ENCODE measurements at places on chromosomes 1 and 21.

DNA sequence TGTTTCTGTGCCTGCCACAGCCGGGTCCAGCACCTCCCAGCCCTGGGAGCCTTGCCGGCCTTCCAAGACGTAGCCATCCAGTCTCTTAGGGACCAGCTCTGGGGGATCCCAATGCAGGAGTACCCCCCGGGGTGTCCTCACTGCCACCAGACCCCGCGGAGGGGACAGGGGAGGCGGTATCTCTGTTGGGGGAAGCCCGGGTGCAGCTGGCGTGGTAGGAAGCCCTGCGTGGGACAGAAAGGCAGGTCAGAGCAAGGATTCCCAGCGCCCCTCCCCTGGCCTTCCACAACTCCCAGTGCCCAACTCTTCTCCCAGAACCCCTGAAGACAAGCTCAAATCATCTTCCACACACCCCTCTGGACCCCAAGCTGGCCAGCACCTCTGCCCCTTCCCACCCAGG, 4.9 kb upstream of the TAGLN2 start:
- H3K27ac ChIP-seq = no peak overlapping the region
- no peak for DNase-seq
- peaks cover 3% of the 10 kb centered on the region for H3K36me3 ChIP-seq
- no peaks in the 10 kb centered on the region for H3K27me3 ChIP-seq
- H3K4me1 ChIP-seq = peaks cover 52% of the 10 kb centered on the region

DNA sequence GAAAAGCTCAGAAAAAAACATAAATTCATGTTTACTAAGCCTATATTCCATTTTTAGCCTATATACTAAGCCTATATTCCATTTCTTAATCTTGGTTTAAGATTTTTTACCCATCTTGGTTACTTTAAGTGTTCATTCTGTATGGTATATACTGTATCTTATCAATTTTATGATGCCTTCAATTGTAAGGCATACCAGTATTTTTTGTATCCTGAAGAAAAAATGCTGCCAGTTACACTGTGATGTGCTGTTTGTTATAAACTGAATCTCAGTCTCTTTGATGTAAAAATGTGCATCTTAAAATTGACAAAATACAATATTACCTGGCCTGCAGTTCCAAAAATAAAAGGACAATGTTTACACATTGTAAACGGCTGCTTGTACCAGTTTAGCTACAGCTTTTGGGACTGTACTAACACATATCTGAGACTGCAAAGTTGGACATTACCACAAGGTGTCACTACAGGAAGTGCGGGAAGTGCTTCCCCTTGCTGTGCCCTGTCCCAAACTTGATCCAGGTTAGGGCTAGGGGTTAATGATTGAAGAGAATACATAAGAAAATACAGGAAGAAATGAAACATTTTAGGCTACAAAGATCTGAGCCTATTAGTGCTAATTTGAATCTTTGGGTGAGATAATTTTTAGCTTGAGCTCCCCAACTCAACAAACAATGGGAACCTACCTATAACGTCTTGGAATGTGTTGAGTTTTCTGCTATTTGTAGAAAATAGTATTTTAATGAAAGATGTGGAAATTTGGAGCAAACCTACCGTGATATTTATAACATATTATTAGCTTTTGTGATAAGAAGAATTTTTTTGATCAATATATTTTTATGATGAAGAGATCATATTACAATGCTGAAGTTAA, 108.9 kb downstream of the LBR start:
- H3K27me3 ChIP-seq = no peaks in the 10 kb centered on the region
- DNase-seq = no peak
- no peak overlapping the region for H3K4me3 ChIP-seq
- no peaks in the 10 kb centered on the region for H3K36me3 ChIP-seq

GRCh38 chr1:176134666-176135065, 72.4 kb downstream of the COP1 start:
- no peak overlapping the region for H3K27ac ChIP-seq
- no peaks in the 10 kb centered on the region for H3K27me3 ChIP-seq
- peaks cover 5% of the 10 kb centered on the region for H3K36me3 ChIP-seq

GRCh38 chr1:241157435-241157834, 199.6 kb downstream of the RGS7 start:
- DNase-seq = no peak
- H3K27ac ChIP-seq = no peak overlapping the region
- no peak overlapping the region for H3K4me3 ChIP-seq
- H3K4me1 ChIP-seq = no peaks in the 10 kb centered on the region
- no peaks in the 10 kb centered on the region for H3K27me3 ChIP-seq

GRCh38 chr1:165364568-165365133, 8.1 kb upstream of the LMX1A start:
- peaks cover 15% of the 10 kb centered on the region for H3K4me1 ChIP-seq
- H3K27ac ChIP-seq = no peak overlapping the region
- DNase-seq = peak; percentile 87
- no peak overlapping the region for H3K4me3 ChIP-seq

DNA sequence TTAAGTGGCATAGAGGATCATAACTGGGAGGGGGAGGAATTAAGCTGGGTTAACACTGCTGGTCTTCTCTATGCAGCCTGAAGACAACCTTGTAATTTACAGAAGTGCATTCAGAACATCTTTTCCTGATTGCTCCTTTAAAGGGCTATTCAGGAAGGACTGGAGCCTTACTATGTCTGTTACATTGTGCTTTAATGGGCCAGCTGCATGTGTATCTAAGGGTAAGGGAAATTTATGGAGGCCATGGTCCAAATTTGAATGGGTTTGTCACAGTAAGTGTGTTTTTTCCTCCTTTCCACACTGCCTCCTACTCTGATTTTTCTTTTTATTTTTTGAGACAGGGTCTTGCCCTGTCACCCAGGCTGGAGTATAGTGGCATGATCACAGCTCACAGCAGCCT, 19.6 kb downstream of the C1orf21 start:
- no peak overlapping the region for H3K27ac ChIP-seq
- peaks cover 43% of the 10 kb centered on the region for H3K4me1 ChIP-seq
- H3K36me3 ChIP-seq = no peaks in the 10 kb centered on the region
- H3K27me3 ChIP-seq = no peaks in the 10 kb centered on the region

GRCh38 chr1:173669491-173669941, at the start of gene ANKRD45:
Gene ANKRD45, minus strand, starts transcription at chr1:173669851. Its CDS starts 10,433 bp downstream, at chr1:173659418.
- no peaks in the 10 kb centered on the region for H3K36me3 ChIP-seq
- H3K4me3 ChIP-seq = peak within 1 kb of the TSS; percentile 38
- peaks cover 28% of the 10 kb centered on the region for H3K27me3 ChIP-seq
- H3K4me1 ChIP-seq = peaks cover 5% of the 10 kb centered on the region
- H3K27ac ChIP-seq = no peak within 1 kb of the TSS

GRCh38 chr21:31408301-31409088, 64.4 kb upstream of the TIAM1 start:
- no peak for DNase-seq
- no peak overlapping the region for H3K4me3 ChIP-seq
- no peak overlapping the region for H3K27ac ChIP-seq
- no peaks in the 10 kb centered on the region for H3K4me1 ChIP-seq
- H3K36me3 ChIP-seq = no peaks in the 10 kb centered on the region
- H3K27me3 ChIP-seq = no peaks in the 10 kb centered on the region

DNA sequence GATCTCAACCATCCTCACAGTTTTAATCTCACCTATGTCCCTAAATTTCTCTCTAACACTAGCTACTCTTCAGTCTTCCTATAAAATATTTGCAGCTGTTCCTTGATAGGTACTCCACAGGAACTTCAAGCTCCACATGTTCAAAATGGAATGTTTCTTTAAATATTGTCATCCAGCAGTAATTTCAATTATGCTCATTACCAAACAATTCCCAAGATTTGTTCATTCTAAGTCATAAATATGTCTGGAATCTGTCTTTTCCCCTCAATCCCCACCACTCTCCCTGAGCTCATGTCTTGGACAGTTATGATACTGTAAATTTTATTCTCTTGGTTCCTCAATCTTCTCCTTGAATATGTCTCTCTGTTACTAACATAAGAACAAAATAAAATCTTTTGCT, 214.4 kb downstream of the NRIP1 start:
- no peaks in the 10 kb centered on the region for H3K27me3 ChIP-seq
- H3K4me1 ChIP-seq = no peaks in the 10 kb centered on the region
- no peaks in the 10 kb centered on the region for H3K36me3 ChIP-seq
- no peak overlapping the region for H3K27ac ChIP-seq
- no peak for DNase-seq

DNA sequence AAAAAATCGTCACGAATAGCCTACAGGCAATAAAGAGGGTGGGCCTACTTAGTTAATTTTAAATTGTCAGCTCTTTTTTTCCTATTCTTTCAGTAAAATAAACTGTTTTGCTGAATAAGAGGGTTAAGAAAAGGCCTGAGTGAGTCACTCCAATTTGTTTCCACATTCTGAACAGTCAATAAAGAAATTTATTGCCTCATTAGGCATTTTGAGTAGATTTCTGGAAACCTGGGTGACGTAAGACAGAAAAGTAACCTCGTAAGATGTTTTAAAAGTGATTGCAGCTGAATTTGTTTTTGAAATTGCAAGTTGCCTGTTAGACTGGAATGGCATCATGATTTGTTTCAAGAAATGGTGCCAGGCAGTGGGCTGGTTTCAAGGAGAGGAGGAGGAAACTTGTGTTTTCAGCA, 439.3 kb downstream of the USP25 start:
- peak overlapping the region; percentile 37 for H3K27ac ChIP-seq
- H3K4me3 ChIP-seq = no peak overlapping the region
- H3K27me3 ChIP-seq = no peaks in the 10 kb centered on the region
- no peak for DNase-seq

GRCh38 chr1:216314379-216315095, 108.7 kb downstream of the USH2A start:
- no peaks in the 10 kb centered on the region for H3K36me3 ChIP-seq
- no peak overlapping the region for H3K27ac ChIP-seq
- no peaks in the 10 kb centered on the region for H3K27me3 ChIP-seq
- no peak for DNase-seq
- H3K4me1 ChIP-seq = no peaks in the 10 kb centered on the region
- no peak overlapping the region for H3K4me3 ChIP-seq

DNA sequence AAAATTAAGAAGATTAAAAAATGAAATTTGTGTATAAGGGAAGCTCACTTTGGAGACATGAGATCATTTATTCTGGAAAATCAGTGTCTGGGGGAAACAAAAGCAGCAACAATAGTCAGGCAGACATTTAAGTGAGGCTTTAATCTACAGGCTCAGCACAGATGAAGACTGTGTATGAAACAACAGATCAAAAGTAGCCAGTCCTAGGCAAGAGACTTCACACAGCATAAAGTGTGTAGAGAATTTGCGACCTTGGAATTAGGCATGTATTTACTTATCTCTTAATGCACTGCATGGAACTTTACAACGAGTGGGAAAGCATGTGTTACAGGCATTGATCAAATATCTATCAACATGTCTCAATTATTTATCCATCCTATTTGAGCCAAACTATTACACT, 1099.9 kb downstream of the PLA2G4A start:
- no peaks in the 10 kb centered on the region for H3K27me3 ChIP-seq
- no peak overlapping the region for H3K4me3 ChIP-seq
- DNase-seq = no peak
- H3K27ac ChIP-seq = no peak overlapping the region
- H3K4me1 ChIP-seq = no peaks in the 10 kb centered on the region

DNA sequence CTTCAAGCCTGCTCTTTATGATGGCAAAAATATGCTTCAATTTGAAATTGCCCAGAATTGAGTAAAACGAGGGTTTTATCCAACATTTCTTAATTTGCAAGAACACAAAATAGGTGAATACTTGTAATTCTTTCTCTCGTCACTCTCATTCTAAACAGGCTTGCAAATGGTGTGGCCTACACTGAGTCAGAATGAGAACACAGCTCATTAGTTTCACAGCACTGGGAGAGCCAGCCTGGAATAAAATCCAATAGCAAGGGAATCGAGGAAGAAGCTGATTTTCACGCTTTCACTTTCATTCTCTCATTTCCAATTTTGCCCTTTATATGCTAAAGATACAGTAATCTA, 537.5 kb downstream of the LTN1 start:
- H3K27ac ChIP-seq = peak overlapping the region; percentile 3
- no peaks in the 10 kb centered on the region for H3K4me1 ChIP-seq
- H3K27me3 ChIP-seq = no peaks in the 10 kb centered on the region
- H3K36me3 ChIP-seq = no peaks in the 10 kb centered on the region
- H3K4me3 ChIP-seq = no peak overlapping the region

DNA sequence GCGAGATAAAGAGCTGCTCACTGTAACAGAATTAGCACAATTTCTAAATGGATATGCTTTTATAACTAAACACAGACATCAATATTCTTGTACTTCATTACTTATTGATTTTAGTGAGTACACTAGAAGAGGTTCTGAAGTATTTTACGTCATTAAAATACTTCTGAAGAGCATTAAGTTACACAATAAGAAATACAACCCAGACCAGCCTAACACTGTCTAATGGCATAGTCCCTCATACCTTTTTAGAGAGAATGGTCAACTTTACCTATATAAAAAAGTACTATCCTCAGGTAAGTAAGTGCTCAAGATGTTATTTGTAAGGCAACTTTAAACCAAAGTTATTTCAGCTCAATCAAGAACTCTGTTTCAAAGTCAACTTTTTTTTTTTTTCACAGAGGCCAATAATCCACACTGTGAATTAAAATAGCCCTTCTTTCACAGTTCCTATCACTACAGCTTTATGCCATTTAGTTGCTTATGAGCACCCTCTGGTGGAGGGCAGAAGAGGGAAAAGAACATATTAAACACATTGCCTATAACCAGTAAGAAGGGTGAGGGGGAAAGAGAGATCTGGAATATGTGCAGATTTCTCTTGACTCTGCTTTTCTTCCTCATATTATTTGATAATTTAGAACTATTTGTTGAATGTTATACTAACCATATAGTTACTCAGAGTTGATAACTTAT, 182.1 kb upstream of the DMRTA2 start:
- H3K4me1 ChIP-seq = peaks cover 12% of the 10 kb centered on the region
- no peak overlapping the region for H3K27ac ChIP-seq
- H3K36me3 ChIP-seq = no peaks in the 10 kb centered on the region
- DNase-seq = no peak
- H3K4me3 ChIP-seq = no peak overlapping the region

- peaks cover 30% of the 10 kb centered on the region for H3K4me1 ChIP-seq
- no peaks in the 10 kb centered on the region for H3K27me3 ChIP-seq
- peaks cover 27% of the 10 kb centered on the region for H3K36me3 ChIP-seq
- peak overlapping the region; percentile 97 for H3K4me3 ChIP-seq
- DNase-seq = peak; percentile 93
Observed at GRCh38 chr1:25232866-25233784, 823 bp upstream of the SYF2 start.

DNA sequence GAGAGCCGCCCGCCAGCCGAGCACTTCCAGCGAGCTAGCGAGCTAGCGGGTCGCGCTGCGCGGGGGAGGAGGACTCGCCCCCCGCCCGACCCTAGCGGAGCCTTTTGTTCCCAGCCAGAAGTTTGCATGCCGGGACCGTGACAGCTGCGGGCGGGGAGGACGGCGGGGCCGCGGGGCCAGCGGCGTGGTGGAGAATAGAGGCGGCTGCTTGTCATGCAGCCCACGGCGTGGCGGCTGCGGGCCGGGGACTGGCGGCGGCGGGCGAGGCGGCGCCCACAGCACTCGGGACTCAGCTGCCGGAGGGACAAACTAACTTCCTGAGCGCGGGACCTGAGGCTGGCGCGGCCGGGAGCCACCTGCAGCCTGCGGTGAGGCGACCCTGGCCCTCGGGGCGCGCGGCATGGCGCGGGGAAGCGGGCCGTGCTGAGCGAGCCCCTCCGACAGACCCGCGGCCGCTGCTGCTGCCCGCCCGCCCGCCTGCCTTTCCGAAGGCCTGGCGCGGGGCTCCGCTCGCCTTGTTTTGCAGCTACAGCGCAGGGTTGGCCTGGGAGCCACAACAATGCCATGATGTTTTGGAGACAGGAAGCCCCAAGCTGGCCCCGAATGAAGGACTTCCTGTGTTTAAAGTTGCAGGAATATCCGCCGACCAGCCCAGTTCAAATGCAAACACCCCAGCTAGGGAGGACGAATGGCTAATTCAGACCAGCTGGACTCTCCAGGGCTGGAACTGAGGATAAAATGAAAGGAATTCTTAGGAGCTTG, 82.2 kb upstream of the BMP8A start:
- peaks cover 13% of the 10 kb centered on the region for H3K36me3 ChIP-seq
- H3K27ac ChIP-seq = peak overlapping the region; percentile 90
- peak; percentile 87 for DNase-seq
- H3K27me3 ChIP-seq = no peaks in the 10 kb centered on the region
- peak overlapping the region; percentile 88 for H3K4me3 ChIP-seq

All from suprapubic skin (tissue), 4 donors.